ENCODE measurements at places on chromosomes 6 and 20. TPM values are rescaled to one million over a fixed set of nuclear protein-coding genes. Genes with fewer than 3 reads are reported as not detected.

Gene PTK6
- 0.10 TPM for total RNA-seq

Gene SLC22A16
- total RNA-seq, result not detected

Gene IMPG1
- total RNA-seq, result not detected

Gene DOK5
- total RNA-seq, result 55.3 TPM

Gene RUNX2
- total RNA-seq, result 3.1 TPM

Measured in smooth muscle cell of the pulmonary artery (primary cell).